ENCODE measurements at places on chromosomes 3 and 15.

DNA sequence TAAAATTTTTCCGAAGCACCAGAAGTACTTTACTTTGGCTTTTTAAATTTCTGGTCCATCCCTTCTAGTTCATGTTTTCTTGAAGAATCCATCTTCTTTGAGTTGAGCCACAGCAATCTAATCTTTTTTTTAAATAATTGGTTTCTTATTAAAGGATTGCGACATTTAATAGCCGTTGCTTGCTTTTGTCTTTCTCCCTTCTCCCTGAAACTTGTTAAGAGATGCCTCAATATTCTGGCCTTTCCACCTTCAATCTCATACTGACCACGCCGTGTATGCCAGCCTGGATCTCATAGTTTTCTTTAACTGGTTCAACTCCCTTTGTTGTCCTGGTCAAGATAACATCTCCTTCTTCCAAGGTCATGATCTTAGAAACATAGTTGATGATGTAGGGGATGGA is 18.4 kb upstream of the RPLP1 start:
- no peak for DNase-seq

- DNase-seq = no peak
These were observed 53.1 kb downstream of the TGFBR2 start for GRCh38 chr3:30659270-30660130.

- DNase-seq = no peak
These were observed 9.8 kb downstream of the VILL start for GRCh38 chr3:38000242-38000916.

- no peak for DNase-seq
These were observed 300.5 kb upstream of the LRRFIP2 start for GRCh38 chr3:37474901-37475331.

DNA sequence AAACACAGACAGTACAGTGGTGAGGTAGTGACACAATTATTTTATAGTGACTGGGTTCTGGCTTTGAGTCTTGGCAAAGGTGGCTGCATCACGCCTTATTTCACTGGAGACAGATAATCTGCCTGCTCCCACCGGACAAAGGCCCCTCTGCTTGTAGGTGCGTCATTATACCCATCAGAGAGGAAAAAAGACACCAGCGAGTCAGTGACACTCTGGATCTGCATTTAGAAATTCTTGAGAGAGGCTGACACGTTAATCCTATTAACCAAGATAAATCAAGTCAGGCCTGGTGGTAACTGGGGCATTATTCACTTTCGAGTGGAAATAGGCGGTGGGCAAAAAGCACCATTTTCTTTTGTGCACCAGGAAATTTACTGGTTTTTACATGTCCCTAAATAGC is 76.2 kb downstream of the NR2F2 start:
- no peak for DNase-seq

DNA sequence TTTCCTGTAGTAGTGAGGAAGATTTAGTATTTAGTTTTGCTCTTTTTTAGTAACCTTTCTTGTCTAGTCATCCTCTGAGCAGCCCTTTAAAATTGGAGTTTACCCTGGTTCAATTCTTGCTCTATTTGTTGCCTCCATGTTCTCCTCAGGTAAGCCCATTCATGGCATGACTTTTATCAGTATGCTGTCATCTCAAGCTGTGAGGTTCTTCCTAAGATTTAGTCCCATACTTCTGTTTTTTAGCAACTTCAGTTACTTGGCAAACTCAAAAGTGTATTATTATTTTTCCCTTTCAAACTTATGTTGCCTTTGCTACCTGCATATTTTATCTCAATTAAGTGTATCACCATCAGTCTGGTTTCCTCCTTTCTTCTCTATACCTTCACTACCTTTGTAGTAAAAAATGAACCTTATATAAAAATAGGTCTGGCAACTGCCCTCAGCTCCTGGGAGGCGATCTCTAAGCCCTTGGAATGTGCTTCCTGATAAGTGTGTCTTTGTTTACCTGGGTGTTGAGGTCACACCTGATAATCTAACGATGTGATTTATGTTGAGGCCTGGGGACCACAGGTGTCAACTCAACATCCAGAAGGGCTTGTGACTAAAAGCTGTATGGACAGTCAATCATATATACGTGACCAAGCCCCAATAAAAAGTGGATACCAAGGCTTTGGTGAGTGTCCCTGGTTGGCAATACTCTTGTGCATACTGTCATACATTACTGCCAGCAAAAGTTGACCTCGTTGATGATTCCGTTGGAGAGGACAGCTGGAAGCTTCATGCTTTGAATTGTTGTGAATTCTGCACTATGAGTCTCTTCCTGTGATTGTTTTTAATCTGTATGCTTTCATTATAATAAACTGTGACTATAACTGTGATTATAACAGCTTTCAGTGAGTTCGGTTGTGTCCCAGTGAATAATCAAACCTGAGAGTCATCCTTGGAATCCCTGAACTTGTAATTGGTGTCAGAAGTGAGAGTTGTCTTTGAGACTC is 3.9 kb downstream of the NSUN3 start:
- DNase-seq = no peak

DNA sequence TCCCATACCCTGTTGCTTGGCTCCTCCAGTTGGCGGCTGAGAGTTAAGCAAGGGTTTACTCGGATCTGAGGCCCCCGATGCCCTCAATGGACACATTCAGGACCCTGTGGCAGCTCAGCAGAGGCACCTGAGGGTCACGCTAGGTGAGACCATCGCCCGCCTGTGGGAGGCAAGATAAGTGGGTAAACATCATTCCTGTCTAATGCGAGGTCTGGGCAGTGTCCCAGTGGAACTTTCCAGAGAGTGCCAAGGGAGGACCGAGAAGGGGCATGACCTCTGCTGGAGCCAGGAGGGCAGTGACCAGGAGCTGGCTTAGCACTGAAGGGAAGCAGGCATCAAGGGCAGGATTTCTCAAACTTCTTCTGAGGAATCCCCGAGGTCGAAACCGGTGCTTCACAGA is 65.4 kb upstream of the SEC61A1 start:
- no peak for DNase-seq
